ENCODE measurements at places on chromosomes 7 and 10. TPM values are rescaled to one million over a fixed set of nuclear protein-coding genes. Genes with fewer than 3 reads are reported as not detected.

DNA sequence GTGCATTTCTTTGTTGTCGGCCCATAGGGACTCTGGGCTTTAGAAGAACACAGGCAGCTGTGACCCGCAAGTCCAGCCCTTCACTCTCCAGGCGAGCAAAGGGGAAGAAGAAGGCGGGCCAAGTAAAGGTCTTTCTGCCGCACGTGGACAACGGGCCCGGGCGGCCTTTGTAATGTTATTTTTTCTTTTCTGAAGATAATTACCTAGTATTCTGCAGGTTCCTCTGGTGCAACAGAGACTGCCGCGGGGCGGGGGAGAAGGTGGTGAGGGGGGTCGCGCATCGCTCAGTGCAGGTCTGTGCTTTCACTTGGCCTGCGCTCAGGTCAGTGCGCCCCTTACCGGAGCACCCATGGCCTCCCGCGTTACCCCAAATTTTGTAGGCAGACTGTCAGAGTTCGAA, 7.1 kb upstream of the TBX20 start:
- DNase-seq, result no peak

GRCh38 chr10:59016043-59016442, 160.4 kb upstream of the PHYHIPL start:
- DNase-seq, result no peak

The OR6B1 gene
- not detected for polyA plus RNA-seq

- no peak for DNase-seq
Observed at GRCh38 chr7:29278337-29279069, 83.9 kb downstream of the CHN2 start.

- DNase-seq, result no peak
Observed at GRCh38 chr10:85992324-85992723, 374.3 kb downstream of the GRID1 start.

GRCh38 chr7:19293431-19293830, 148.2 kb upstream of the FERD3L start:
- no peak for DNase-seq

GRCh38 chr7:30427296-30428070, 51.1 kb downstream of the NOD1 start:
- no peak for DNase-seq

DNA sequence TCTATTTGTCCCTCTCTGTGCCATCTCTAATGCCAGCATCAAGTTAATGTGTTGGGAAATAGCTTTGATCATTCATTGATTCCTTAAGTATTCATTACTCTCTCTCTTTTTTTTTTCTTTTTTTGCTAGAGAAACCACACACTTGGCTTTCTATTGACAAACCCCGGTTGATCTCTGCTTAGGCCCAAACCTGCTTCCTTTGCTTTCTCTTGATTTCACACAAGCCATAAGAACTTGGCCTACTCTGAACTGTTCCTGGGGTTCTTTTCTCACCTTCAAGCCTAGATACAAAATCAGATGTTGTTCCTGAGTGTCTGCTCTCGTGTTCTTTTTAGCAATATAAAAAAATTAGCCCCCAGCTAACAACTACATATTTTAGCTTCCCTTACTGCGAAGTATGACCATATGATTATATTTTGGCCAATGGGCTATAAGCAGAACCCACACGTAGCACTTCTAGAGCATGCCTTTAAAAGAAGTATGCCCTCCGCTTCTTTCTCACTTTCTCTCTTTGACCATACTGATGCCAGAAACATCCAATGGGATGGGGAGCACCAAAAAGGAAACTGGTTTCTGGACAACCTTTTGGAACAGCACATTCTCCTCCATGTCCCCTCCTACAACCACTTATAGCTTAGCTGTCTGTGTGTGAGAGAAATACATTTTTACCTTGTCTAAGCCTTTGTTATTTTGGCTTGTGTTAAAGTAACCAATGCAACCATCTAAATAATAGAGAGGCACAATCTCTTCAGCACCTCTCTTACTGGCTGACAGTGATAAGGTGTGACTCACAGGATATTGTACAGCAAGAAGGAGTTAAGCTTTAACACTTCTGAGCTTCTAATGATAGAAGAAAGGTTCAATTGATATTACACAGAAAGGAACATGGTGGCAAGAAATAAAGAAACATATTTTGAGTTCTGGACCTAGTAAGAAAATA, 96.6 kb upstream of the LRRN3 start:
- DNase-seq, result no peak

The CRHR2 gene
- polyA plus RNA-seq, result 0.08 TPM

DNA sequence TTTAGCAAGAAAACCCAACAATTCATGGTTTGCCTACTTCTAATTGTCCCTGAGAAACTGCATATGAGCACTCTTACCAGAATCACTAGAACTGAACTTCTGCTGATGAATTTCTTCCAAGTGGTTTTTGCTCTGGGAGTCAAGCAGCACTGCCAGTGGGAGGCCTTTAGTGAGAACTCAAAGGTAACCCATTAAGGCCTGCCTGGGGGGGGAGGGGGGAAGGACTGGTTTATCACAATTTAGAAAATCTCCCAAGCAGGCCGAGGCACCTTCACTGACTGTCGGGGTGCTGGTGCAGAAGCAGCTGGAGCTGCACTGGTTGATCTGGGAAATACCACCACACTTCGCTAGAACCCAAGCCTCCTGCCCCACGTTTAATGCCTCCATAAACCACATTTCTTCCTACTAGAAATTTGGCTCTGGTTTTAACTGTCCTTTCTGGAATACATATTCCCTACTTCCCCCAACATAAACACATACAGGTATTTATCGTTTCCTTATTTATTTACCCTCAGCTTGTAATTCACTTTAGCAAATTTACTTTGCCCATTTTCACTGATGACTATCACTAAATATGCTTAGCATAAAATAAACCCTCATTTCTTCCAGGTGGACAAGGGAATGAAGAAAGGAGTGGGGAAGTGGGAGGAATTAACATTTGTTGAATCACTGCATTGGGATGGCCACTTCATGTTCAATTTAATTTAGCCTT, 14.2 kb downstream of the ANK3 start:
- no peak for DNase-seq
